ENCODE measurements at places on chromosomes 7 and 10.

DNA sequence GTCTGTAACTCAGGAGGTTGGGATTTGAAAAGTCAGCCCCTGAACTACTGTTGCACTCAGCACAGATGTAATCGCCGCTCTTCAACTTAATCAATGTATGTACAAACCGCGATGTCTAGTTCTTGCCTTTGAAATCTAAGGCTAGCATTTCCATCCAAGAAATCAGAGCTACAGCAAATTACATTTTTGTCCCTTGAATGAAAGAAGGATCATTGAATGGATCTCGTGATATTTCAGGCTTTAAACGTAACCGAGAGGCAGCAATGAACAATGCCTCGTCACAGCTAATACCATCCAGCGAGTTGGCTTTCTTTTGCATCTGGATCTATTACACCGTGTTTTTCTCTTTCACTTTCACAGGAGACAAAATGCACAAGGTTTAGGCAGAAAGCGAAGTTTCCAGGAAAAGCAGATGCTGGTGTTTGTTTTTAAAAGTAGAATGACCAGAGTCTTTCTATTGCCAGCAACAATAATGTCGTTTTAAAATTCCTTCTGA, 5.5 kb downstream of the SKIDA1 start:
- no peak for DNase-seq

DNA sequence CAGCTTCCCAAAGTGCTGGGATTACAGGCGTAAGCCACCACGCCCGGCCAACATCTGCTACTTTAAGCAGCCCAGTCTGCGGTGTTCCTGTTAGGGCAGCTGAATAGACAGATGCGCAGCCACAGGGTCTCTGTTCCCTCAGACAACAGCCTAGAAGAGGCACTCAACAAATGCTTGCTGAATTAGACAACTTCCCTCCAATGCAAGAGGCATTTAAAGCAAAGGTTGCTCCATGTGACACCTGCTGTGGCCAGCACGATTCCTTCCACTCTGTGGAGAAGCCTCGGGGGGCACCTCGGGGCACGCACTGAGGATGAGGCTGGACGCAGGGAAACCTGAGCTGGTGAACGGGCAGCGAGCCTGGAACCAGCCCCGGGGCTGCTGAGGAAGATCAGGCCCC, 237.8 kb downstream of the MAD1L1 start:
- no peak for DNase-seq

DNA sequence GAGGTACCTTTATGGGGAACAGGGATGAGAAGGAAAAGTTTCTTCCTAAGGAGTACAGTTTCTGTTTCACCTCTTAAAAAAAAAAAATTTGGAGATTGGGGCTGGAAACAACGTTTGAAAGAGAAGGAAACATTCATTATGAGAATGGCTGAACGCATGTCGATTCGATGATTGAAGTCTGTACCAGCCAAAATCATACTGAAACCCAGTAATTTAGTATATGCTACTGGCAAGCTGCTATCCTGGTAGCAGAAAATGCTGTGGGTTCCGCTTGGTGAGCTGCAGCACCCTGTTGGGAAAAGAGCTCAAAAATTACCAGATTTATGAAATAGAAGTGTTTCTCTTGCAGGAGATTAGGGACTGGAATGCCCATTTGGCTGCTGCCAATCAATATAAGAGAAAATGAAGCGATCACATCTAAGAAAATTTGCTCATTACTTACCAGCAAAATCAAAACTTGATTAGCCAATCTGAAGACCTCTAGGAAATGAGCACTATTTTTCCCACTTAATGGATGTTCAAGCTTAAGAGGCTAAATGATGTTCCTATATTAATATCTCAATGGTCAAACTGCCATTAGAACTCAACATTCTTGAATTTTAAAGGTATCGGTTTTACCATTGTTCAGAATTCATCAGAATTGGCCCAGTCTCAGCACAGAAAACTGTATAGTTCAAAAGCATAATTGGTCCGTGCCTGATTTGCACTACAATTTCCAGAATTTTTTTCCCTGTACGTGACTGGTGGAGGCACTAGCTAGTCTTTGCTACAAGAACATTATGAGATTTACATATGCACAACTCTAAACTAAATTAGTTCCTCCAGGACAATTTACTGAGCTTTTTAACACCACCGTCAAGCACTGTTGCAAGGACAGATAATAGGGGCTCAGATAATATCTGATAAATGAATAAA, 1.2 kb upstream of the ITGB1 start:
- DNase-seq, result no peak

GRCh38 chr7:65967361-65968155, 14.5 kb downstream of the GUSB start:
- DNase-seq, result no peak

DNA sequence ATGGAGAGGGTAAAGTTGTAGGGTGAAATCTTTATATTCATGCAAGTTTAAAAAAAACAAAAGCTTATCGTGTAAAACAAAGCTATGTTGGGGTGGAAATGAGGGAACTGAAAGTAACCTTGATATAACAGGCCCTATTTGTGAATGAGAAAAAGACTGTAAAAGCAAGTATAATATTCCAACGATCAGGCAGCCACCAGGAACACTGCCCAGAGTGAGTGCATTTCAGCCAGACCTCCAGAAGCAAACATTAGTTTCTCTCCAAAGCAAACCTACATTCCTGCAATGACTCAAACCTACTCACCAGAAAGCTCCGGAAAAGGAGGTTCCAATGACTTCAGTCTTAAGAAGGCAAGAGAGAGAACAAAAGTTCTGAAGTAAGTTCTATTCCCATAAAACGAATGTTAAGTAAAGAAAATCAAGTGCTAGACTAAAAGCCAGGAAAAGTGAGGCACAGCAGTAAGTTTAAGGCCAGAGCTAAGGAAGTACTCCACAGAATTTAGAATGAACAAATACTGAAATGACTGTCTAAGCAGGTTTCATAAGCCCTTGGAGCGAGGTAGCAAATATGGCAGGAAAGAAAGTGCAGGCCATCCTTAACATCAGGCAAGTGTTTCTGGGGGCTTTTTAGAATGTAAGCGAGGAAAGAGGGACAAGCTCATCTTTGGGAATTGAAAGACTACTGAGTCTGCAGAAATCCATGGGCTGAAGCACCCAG, 493.1 kb downstream of the XPNPEP1 start:
- DNase-seq, result no peak

DNA sequence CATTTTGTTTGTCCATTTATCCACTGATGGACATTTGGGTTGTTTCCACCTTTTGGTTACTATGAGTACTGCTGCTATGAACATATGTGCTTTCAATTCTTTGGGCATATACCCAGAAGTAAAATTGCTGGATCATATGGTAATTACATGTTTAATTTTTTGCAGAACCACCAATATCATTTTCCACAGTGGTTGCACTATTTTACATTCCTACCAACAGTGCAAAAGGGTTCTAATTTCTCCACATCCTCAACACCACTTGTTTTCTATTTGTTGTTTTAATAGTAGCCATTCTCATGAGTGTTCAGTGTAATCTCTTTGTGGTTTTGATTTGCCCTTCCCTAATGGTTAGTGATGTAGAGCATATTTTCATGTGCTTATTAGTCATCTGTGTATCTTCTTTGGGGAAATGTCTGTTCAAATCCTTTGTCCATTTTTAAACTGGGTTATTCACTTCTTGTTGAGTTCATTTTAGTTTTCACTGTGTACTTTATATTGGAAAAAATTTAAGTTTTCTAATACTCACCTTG, 101.9 kb downstream of the HIBADH start:
- DNase-seq, result no peak

GRCh38 chr7:157973971-157974677, 613.5 kb downstream of the PTPRN2 start:
- DNase-seq, result no peak

DNA sequence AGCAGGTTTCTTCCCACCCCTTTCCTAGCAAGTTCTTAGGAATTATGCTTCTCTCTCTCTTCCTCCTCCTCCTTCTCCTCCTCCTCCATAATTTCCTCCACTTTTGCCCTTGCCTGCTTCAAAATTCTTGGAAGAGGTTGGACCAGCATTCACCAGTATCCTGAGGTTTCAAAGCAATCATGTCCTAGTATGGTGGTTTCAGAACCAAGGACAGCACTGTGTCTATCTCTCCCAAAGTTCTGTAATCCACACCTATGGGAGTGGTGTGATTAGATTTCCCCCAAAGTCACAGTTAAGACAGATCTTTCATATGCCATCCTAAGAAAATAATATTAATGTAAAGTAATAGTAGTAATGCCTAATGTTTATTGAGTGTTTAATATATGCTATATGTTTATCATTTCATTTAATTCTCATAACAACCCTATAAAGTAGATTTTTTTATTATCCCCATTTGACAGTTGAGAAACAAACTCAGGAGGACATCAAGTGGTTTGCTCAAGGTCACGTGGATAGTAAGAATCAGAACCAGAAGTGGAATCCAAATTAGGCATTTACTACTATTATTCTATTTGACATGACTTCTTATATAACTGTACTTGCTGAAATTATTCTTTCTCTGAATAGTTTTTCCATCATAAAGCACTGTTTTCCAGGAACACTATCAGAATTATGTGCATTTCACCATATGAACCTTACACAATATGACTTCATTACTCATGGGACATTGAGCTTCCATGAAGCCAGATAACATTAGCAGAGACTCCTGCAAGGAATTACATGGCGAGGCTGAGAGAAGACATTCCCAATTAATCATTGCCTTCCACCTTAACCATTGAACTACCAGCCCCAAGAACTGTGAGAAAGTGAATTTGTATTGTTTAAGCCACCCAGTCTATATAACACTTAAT, 91.4 kb downstream of the IPMK start:
- DNase-seq, result no peak

- no peak for DNase-seq
These were observed 21.7 kb upstream of the NKX6-2 start for GRCh38 chr10:132807621-132808049.

GRCh38 chr7:118104812-118105441, 79.0 kb upstream of the LSM8 start:
- no peak for DNase-seq

GRCh38 chr10:62000726-62001125, 99.2 kb downstream of the ARID5B start:
- DNase-seq, result no peak

DNA sequence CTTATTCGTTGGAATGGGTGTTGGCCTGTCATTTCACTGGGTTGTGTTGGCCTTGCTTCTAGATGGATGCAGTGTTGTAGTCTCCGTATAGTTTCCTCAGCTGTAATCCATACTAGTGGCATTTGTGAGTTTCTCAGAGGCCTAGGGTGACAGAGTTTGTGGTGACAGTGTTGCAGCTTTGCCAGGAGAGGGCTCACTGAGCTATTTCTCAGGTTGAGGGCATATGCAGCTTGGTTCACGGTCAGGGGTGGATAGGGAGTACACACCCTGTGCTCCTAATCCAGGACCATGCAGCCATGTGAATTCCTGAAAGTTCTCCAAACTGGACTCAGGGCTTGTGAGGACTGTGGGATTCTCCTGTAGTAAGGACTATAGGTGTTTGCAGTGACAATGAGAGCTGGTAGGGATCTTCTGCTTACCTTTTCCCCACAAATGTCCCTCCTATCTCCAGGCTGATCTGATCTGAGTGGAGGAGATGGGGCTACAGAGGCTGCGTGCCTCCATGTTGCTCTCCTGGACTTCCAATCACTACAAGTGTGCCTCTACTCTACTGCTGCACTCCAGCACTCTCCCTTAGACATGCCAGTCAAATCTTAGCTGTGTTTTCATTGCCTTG, 229.0 kb downstream of the STK31 start:
- peak; percentile 31 for DNase-seq

- no peak for DNase-seq
These were observed 141.2 kb upstream of the KLF6 start for GRCh38 chr10:3926258-3926657.

DNA sequence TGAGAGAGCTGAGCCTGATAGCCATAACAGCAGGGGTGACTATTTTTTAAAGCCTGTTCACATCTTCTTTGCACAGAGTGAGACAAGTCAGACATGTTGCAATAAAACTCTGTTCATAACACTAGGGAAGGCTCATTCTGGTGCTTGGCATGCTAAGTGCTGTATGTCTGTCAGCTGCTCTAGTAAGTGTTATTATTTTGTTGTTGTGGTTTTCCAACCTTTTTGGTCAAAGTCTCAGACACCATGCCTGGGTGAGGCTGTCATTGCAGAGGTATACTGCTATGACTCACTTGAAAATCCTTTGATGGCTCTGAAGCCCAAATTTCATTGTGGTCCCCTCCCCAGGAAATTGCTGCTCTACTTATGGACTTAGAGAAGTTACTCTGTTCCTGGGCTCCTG, 129.7 kb downstream of the ADRA2A start:
- no peak for DNase-seq

- DNase-seq, result no peak
These were observed 64.6 kb downstream of the GRID1 start for GRCh38 chr10:86301971-86302370.

DNA sequence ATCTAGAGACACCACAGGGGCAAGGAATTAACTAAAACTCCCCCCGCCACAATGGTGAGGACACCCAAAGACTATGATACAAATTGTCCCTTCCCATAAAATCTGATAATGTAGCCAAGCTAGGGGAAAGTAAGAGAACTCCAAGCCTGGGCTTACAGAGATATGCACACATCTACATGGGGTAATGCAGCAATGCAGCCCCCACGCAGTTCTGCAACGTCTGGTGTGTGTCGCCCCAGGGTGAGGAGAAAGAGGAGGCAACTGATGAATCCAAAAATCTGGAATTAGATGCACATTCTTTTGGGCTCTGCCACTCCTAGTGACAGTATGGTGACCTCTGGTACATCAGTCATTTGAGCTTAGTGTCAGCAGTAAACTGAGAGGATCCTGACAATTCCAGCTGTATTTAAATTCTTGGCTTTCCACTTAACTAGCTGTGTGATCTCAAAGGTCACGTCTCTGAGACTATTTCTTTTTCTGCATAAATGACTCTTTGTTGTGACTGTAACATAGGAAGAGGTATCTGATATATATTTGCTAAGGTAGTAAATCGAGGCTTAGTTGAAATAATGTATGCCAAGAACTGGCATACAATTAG, 51.5 kb downstream of the PIP4K2A start:
- no peak for DNase-seq

DNA sequence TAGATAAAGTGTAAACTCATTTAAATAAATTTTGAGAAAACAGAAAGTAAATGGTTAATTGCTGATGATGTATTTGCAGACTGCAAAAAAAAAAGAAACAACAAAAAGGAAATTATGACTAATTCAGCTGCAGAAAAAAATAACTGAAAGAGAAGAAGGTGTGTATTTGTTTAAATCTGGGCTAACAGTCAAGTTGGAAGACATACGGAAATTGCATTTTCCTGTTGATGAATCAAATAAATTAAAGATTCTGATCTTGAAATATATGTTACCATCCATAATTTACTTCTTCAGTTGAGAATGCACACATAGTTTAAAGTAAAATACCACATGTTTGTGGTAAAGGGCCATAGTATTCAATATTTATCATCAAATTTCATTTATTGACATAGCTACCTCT, 19.3 kb upstream of the ING3 start:
- no peak for DNase-seq

DNA sequence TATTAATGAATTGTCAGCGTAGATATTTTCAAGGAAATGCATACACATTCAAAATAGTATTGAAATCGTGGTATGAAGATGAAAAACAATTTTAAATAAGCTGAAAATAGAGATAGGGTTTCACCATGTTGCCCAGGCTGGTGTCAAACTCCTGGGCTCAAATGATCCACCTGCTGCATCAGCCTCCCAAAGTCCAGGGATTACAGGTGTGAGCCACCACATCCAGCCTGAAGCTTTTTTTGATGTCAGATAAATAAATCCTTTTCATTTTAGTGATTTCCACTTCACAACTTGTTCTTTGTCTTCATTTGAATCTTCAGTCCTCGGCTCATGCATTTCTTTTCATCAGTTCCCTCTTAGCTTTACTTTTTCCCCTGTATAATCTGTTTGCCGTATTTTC, 4.6 kb downstream of the CDK13 start:
- no peak for DNase-seq

GRCh38 chr10:69730251-69731156, 71.2 kb upstream of the COL13A1 start:
- no peak for DNase-seq

GRCh38 chr10:12500381-12501303, 151.3 kb downstream of the CAMK1D start:
- no peak for DNase-seq

Data from glutamatergic neuron (in vitro differentiated cells).